ENCODE measurements at places on chromosomes 7 and 10.

DNA sequence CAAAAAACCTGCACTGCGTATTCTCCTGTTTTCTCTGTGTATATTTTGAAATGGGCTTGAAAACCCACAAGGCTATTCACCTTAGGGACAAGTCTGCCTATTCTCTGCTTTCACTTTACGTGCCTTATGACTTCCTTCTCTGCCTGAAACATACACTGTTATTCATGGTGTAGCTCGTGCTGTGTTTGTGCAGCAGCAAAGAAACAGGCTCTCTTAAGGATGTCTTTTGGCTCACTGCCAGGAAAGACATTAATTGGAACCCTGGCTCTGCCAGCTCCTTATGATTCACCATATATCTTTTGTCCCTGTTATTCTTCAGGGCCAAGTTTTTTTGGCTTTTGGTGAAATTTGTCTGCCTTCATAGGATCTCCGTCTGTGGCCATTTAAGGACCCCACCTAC is 92.4 kb downstream of the TMEM106B start:
- peak; percentile 15 for DNase-seq

DNA sequence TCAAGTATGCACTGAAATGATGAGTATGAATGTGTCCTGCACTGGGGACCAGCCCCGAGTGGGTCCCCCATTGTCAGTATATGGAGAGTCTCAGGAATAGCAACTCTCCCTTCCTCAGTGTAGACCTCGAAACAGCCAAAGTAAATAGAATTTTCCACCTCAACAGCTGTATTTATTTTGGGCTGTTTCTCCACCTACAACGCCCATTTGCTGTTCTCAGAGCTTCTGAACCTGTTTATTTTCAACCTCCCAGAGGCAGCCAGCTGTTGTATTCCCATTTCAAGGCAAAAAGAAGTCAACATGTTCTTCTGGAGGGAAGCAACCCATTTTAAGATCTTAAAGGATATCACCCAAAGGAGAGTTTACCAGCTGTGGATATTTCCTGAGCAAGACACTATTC is 59.6 kb upstream of the BICC1 start:
- peak; percentile 6 for DNase-seq

DNA sequence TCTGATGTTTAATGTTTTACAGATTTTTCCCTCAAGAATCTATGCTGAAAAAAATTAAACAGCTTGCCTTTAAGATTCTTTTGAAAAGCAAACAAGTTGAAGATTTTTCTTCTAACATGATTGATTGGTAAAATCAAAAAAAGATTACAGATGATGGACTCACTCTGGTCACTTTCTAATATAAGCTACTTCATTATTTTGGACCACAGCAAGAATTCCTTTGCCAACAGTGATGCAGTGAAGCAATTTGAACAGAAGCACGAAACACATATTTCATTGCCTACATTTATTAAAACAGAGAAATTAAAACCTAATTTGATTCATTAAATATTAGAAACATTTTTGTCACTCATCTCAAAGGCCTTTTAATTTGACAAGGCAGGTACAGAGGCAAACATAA is 82.1 kb upstream of the SGCE start:
- no peak for DNase-seq

DNA sequence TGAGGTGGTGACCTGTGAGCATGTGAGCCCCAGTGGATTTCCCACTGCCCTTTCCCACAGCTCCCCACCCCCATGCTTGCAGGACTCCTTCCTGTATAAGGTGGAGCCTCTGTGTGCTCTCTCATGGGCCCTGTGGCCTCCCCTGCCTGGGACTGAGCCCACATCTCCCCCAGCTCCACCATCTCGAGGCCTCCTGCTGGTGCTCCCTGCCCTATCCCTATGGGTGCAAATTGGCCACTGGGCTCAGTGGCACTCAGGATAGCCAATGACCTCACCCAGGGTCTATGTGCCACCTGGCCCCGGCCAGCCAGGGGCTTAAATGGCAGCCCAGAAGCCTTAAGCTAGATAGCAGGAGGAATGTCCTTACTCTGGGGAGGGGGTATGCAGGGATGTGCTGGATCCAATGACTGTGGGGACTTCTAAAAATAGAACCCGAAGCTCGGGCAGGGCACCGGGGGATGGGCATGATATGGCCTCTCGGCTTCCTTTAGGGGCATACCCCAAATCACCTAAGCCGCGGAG is 2.0 kb downstream of the LDB3 start:
- no peak for DNase-seq

DNA sequence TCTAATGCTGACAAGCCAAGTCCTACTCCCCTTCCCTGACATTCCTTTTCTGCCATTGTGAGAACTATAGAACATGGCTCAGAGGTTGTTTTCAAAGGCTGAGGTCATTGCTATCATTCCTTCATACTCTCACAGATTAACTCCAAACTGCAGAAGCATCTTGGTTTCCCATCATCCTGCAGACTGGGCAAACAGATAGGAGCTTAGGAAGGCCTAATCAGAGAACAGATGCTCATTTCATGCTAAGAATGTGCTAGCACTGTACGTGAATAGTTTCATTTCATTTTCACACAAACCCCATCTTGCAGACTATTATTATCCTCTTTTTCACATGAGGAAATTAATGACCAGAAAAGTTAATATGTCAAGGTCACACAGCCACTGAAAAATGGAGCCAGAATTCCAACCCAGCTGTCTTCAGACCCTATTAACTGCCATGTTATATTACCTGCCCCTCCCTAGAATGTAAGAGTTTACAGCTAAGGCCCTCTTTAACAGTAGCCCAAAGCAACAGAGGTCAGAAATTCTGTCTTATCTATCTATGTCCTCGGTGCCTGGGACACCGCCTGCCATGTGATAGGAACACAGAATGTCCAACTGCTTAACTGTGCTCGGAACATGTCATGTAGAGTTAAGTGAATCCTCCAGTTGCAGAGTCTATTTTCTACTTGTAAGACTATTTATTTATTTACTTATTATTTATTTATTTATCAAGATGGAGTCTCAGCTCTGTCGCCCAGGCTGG is 2.9 kb upstream of the LCOR start:
- DNase-seq = no peak

Measured in NCI-H2029 treated with DMSO at 0.1 percent for 48 hours (cell line).